ENCODE measurements at places on chromosomes 5 and 9.

DNA sequence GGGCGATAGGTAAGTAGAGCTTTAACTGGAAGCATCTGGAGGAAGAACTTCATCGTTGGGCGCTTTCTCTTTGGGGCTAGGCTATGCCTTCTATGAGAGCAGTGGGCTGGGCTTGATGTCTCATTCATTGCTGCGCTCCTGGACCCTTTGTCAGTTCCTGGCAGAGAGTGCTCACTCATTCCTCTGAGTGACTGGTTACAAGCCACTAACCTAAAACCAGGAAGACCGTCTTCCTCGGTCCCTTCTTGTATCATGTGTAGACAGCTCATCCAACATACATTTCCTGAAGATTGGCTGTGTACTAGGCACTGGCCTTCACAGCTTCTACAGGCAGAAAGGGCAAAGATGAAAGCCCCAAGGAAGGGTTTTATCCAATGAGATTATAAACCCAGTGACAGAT is 6.4 kb downstream of the SWI5 start:
- DNase-seq: peak; percentile 82

- no peak for DNase-seq
Measured at GRCh38 chr9:79346350-79347020, 225.3 kb upstream of the TLE4 start.

- no peak for DNase-seq
Measured at GRCh38 chr5:151156507-151157420, 815 bp downstream of the ANXA6 start.

DNA sequence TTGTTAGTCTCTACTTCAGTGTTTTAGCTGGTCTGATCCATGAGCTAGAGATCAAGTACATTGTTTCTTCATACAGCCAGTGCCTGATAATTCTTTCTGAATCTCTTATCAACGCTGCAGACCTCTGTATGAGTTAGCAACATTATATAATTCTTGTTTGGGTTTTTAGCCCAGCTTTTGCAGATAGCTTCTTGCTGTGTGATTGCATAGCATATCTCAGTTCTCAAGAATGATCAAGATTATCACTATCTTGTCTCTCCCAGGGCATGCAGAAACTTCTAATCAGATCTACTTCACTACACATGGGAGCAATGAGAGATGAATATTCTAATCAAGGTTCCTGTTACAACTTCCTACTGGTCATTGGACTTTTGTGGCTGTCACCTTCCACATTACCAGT is 158.3 kb downstream of the FAM174A start:
- no peak for DNase-seq

DNA sequence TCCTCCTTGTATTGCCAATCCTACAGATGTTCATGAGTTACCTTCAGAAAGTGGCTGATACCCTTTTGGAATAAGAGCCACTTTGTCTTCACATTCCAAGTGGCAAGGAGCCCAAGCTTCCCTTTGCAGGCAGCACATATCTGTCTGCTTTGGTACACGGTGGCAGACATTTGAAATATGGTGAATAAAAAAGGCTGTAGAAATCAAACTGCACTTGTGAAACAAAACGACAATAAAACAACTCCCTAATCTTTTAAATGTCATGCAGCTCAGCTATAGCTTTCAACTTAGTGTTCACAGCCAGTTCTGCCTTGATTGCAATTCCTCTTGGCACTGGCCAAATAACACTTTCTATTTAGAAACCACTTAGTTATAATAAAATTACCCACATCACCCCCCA is 35.0 kb upstream of the DMAC1 start:
- DNase-seq: no peak

- no peak for DNase-seq
Measured at GRCh38 chr5:77379558-77380061, 112.5 kb downstream of the WDR41 start.

DNA sequence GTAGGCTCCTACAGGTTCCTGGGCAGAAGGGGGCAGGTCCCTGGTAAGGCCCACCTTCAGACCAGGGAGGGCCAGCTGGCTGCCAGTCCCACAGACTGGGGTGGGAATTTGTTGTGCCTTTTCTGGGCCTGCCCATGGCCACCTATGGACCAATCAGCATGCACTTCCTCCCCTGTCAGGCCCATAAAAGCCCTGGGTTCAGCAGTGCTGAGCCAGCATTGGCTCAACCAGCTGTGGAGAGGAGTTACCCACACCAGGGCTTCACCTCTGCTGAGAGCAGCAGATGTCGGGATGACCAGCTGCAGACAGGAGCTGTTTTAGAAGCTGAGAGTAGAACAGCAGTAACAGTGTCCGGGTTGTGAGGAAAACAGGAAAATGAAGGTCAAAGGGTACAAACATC is 373.4 kb upstream of the ACO1 start:
- no peak for DNase-seq

DNA sequence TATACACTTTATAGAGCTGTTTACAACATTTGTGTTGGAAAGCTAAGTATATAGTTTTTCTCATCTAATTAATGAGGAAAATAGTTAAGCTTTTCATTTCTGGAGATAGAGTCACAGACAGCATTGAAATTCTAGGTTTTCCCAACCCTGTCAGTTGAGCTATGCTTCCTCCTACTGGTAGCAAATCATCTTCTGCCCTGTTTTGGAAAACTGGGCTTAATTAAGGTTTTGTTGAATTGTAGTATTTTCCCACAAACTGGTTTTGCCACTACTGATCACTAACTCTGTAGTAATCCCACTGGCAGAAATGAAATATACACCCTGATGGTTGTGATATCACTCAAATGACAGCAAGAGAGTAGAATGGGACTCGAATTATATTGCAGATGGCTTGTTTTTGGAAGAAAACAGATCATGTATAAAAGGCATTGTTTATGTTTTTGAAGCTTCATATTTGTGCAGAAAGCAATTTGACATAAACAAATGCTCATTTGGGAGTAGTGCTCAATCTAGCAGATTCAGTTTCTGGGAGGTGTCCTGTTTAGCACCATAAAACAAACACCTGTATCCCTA is 46.6 kb downstream of the CD180 start:
- DNase-seq: peak; percentile 8

DNA sequence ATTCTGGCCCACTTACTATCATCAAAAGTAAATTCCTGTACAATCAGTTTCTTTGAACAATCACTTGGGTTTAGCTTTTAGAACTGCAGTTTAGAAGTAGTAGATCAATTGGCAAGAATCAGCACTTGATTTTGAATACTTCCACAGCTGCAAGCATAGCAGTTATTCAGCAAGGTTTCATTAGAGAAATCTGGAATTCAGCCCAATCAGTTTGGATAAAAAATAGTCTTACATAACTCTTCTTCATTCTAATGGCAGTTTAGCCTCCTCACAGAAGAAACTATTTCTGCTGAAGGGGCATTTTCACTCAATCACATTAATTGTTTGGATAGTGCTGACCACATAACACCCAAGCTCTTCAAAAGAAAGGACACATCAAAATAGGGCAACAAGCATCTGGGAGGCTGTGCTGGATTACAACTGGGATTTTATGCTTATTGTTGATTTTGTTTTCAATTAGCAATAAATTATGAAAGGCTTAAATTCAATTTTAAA is 336.2 kb upstream of the PDE4D start:
- no peak for DNase-seq

DNA sequence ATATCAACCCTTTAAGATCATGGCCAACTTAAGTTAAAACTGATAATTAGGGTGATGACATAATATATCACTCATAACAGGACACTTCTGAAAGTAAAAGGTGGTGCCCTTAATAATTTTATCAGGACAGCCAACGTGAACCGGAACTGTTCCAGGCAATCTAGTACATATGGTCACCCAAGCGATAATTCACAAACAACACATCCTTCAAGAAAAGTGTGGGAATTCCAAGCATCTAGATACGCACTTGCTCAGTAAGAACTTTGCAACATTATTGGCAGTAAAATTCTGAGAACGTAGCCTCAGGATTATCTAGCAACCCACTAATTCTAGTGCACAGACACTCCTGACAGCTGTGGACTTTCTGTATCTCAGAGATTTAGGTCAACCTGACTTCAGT is 85.7 kb downstream of the ALDH7A1 start:
- DNase-seq: no peak

DNA sequence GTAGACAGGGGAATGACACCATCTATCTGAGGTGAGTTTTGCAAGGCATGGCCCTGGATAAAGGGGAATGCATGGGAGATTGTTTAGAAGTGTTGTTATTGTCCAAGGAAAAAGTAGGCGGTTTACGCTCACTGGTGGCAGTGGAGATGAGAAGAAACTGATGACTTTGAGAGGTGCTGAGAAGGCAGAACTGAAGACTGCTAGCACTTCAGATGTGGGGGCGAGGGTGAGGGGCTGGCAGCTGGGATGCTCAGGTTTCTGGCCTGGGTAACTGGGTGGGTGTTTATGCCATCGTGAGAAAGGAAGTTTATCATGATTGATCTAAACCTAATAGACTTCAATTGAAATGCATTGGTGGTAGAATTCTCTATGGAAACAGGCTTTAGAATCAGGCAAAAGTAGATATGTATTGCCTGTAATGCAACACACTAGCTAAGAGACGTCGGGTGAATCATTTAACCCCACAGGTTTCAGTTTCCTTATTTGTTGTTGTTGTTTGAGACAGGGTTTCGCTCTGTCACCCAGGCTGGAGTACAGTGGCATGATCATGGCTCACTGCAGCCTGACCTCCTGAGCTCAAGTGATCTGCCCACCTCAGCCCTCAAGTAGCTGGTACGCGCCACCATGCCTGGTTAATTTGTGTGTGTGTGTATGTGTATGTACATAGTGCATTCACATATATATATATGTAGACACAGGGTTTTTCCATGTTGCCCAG is 123.5 kb downstream of the SLC24A2 start:
- no peak for DNase-seq

- DNase-seq: no peak
Measured at GRCh38 chr5:62790348-62790747, 211.7 kb downstream of the LRRC70 start.

DNA sequence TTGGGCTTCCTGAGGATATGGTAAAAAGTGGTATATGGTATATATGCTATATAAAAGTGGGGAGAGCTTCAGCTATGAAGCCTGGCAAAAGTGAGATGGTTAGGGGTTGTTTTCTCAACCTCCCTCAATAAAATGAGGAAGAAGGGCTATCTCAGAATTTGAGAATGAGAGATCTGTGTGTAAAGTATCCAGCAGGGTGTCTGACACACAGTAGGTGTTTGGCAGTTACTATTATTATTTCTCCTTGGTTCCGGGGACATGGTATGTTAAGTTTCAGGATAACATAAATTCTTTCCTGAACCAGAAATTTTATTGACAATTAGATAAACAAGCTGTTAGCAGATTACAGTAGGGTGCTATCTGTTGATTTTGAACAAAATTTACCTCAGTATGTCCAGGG is 94.1 kb downstream of the DENND1A start:
- no peak for DNase-seq

GRCh38 chr5:135998889-135999288 is 29.9 kb upstream of the TGFBI start:
- no peak for DNase-seq

Measured in HS-5 (cell line).